ENCODE measurements at places on chromosomes 11 and 22.

DNA sequence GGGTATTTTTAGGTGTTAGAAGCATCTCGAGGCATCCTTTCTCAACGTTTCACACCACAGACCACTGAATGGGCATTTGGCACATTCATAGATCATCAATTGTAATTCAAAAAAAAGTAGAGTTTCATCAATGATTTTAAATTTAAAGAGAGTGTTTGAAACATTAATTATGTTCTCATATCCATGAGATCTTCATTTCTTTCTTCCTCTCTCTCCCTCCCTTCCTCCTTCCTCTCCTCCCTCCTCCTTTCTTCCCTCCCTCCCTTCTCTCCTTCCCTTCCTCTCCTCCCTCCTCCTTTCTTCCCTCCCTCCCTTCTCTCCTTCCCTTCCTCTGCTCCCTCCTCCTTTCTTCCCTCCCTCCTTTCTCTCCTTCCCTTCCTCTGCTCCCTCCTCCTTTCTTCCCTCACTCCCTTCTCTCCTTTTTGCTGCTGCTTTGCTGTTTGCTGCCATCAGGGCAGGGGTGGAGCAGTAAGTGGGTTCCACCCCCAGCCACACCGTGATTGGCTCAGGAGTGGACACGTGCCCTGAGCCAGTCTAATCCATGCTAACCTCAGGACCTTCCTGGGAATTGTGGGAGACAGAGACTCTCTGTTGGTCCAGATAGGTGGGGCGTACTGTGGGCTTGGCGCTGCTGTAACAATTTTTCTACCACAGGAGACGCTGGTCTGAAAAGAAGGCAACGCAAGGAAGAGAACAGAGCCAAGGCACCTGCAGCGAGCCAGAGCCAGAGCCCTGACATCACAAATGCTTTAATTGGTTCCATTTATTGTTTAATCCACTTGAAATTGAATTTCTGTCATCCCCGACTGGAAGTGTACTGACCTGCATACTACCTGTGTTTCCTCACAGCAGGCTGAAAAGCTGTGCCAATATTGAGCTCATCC lies 33.7 kb upstream of the APOBEC3A start:
- DNase-seq = no peak

GRCh38 chr11:122241566-122241965 lies 125.6 kb upstream of the BLID start:
- no peak for DNase-seq

DNA sequence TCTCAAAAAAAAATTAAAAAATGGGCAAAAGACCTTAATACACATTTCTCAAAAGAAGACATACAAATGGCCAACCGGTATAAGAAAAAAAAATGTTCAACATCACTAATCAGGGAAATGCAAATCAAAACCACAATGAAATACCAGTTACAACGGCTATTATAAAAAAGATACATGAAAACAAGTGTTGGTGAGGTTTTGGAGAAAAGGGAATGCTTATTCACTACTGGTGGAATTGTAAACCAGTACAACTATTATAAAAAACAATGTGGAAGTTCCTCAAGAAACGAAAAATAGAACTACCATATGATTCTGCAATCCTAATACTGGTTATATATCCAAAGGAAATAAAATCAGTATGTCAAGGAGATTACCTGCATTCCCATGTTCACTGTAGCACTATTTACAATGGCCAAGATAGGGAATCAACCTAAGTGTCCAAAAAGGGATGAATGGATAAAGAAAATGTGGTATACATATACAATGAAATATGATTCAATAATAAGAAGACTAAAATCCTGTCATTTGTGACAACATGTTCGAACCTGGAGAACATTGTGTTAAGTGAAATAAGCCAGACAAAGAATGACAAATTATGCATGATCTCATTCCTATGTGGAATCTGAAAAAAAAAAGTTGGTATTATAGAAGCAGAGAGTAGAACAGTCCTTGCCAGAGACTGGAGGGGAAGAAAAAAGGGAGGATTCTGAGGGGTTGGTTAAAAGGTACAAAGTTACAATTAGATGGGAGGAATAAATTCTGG lies 256.9 kb upstream of the PITPNB start:
- DNase-seq = no peak

DNA sequence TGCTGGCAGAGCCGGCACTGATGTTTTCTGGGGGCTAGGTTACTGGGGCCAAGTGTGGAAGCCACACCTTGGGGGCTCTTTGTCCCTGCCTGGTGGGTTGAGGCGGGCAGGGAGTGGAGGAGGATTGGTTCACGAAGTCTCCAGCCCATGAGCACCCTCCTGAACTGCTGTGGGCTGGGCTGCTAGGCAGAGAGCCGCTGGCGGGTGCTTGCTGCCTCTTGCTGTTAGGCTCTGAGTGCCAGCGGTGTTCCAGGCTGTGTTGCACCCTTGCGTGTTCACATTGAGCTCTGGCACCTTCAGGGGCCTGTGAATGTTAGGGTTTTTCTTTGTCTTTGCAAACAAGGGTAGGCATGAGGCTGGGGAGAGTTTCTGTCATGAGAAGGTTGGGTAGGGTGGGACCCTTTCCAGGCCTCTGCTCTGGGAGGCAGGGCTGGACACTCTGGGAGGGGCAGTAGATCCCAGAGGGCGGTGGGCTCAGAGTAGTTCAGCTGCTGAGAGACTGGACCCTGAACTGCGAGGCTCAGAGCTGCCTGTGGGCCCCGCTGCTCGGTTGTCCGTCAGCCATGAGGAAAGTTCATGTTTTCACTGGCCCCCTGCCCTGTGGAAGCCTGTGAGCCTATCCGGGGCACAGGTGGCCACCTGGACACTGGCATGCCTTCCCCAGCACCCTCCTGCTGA lies 24.0 kb upstream of the TMEM191C start:
- no peak for DNase-seq

- DNase-seq = no peak
These were observed 33.2 kb downstream of the C11orf96 start for GRCh38 chr11:43975629-43976028.

- DNase-seq = no peak
These were observed 5.0 kb downstream of the NAGA start for GRCh38 chr22:42065438-42066125.

GRCh38 chr11:126344141-126345080 lies 11.1 kb upstream of the ST3GAL4 start:
- DNase-seq = no peak

- DNase-seq = peak; percentile 59
These were observed 51.2 kb upstream of the EMID1 start for GRCh38 chr22:29154364-29155048.

DNA sequence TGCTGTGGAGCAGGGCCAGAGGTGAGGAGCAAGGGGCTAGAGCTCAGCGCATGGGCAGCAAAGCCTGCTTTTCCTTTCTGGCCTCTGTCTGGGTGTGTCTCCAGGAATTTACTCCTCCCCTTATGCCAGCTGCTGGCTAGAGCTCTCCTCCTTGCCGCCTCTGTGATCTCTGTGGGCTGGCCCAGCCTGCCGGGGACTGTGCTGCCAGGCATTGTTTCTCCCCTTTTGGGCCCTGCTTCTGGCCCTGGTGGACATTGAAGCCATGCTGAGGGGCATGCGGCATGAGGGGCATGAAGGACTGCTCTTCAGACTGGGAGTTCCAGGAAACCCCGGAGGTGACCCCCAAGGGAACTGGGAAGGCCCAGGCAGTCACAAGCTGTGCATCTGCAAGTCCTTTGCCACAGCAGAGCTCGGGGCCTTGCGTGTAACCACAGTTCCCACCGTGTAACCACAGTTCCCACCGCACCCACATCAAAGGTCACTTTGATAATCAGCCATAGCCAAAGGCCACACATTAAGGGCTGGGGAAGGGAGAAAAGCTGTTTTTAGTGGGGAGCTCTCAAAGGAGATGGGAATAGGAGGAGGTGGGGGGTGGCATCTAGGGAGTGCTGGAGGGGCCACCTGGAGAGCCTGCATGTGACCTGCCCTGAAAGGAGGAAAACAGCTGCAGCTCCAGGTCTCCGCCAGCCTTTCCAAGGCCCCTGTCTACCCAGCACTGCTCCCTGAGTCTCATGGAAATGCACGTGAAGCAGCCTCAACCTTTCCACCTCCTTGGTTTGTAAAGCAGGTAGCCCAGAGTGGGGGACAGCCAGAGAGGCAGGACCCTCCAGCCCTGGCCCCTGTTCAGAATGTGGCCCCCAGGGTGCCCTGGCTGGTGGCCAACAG lies 62.3 kb downstream of the PPFIBP2 start:
- peak; percentile 11 for DNase-seq

GRCh38 chr22:48849963-48850657 lies 977.6 kb downstream of the BRD1 start:
- DNase-seq = no peak

- DNase-seq = no peak
These were observed 43.4 kb upstream of the MICAL2 start for GRCh38 chr11:12066799-12067508.

DNA sequence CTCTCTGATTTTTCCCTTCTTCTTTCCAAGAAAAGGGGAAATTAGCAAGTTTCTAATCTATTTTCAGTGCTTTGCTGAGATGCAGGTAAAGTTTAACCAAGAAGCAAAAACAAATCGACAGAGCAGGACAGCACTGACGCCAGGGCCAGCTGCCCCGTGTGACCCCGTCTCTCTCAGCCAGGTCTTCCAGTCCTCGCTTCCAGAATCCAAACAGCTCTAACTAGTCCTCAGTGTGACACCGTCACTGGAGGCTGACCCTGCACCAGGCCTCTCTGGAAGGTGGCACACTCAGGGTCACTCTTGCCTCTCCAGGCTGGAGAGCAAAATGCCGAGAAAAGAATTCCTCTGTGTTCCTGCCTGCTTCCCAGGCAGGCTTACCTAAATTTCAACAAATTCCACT lies 44.8 kb downstream of the SHANK2 start:
- DNase-seq = no peak

DNA sequence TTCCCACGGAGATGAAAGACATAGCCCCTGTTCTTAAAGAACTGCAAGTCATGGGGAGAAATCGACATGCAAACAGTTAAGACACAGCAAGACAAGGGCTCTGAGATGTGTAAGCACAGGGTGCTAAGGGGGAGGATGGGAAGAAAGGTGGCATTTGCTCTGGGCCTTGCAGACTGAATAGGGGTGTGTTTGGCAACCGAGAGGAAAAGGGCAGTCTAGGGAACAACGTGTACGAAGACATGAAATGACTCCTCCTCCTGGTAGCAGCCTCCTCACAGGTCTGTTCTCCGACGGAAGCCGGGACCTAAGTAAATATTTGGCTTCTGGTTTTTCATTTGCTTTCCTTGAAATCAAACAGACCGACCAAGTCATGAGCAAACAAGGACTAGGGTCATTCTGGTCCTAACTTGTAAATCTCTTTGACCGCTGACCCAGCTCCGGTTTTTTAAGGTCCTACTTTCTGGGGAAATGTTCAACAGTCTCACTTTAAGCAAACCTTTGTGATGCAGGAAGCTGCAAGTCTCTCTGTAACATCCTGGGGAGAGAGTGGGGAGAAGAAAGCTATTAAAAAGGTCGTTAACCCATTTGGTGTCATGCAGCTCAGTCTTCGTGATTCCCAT lies 19.7 kb downstream of the NNMT start:
- no peak for DNase-seq

GRCh38 chr22:44272401-44272771 lies 40.4 kb downstream of the SHISAL1 start:
- no peak for DNase-seq

Data from activated CD4-positive, alpha-beta T cell treated with anti-CD3 and anti-CD28 coated beads, Interleukin-2, amount 50 U/mL, for 1 hour (primary cell).